Purkinje cell (primary cell): ENCODE measurements at places on chromosomes 11 and 22. TPM values are rescaled to one million over a fixed set of nuclear protein-coding genes. Genes with fewer than 3 reads are reported as not detected.

Gene OR51E2
- polyA plus RNA-seq, result not detected in 2 replicates

Gene CAPN5
- 0.85 and 0.87 TPM in 2 replicates for polyA plus RNA-seq

Gene PRG3
- polyA plus RNA-seq, result not detected in 2 replicates

Gene PIWIL4
- polyA plus RNA-seq, result 0.34 TPM in 1 of 2 replicates, not detected in the other

Gene TIMP3
- polyA plus RNA-seq, result 1.7 and 4.4 TPM in 2 replicates

Gene HBE1
- polyA plus RNA-seq, result not detected in 2 replicates

Gene OR56A4
- polyA plus RNA-seq, result not detected in 2 replicates

Gene SEPTIN5
- polyA plus RNA-seq, result 10.5 and 13.8 TPM in 2 replicates

Gene MAPK8IP2
- polyA plus RNA-seq, result 5.1 and 5.8 TPM in 2 replicates

Gene SYT9
- polyA plus RNA-seq, result 0.28 TPM in 1 of 2 replicates, not detected in the other

Gene ANKK1
- not detected in 2 replicates for polyA plus RNA-seq

Gene TBRG1
- 14.2 and 20.6 TPM in 2 replicates for polyA plus RNA-seq

Gene OR5L2
- not detected in 2 replicates for polyA plus RNA-seq

Gene LMO2
- 11.4 and 15.8 TPM in 2 replicates for polyA plus RNA-seq

Gene ELF5
- polyA plus RNA-seq, result not detected in 2 replicates

Gene ANO1
- 28.8 and 38.3 TPM in 2 replicates for polyA plus RNA-seq

Gene C22orf31
- polyA plus RNA-seq, result 0.34 TPM in 1 of 2 replicates, not detected in the other

Gene OR4D11
- polyA plus RNA-seq, result not detected in 2 replicates

Gene WNT7B
- polyA plus RNA-seq, result 0.45 TPM in 1 of 2 replicates, not detected in the other

Gene ZNF280B
- polyA plus RNA-seq, result 8.8 and 8.9 TPM in 2 replicates

Gene C11orf91
- not detected in 2 replicates for polyA plus RNA-seq

Gene GLYATL1
- 0.59 TPM in 1 of 2 replicates, not detected in the other for polyA plus RNA-seq

Gene SCARF2
- polyA plus RNA-seq, result not detected in 2 replicates

Gene FXYD2
- not detected in 2 replicates for polyA plus RNA-seq

Gene KRTAP5-8
- not detected in 2 replicates for polyA plus RNA-seq

Gene OR10D3
- not detected in 2 replicates for polyA plus RNA-seq

Gene GGTLC3
- 0.32 TPM in 1 of 2 replicates, not detected in the other for polyA plus RNA-seq

Gene IGSF22
- 1.8 and 1.9 TPM in 2 replicates for polyA plus RNA-seq

Gene RANBP1
- polyA plus RNA-seq, result 42.3 and 68.2 TPM in 2 replicates

Gene OTOG
- polyA plus RNA-seq, result not detected in 2 replicates

Gene MMP27
- not detected in 2 replicates for polyA plus RNA-seq

Gene DERL3
- polyA plus RNA-seq, result 2.3 and 2.5 TPM in 2 replicates

Gene CEP126
- 54.7 and 71.5 TPM in 2 replicates for polyA plus RNA-seq

Gene CCDC15
- 0.10 and 1.0 TPM in 2 replicates for polyA plus RNA-seq

Gene C11orf21
- not detected in 2 replicates for polyA plus RNA-seq

Gene KCNK4
- polyA plus RNA-seq, result 0.17 TPM in 1 of 2 replicates, not detected in the other

Gene KRTAP5-9
- polyA plus RNA-seq, result not detected in 2 replicates

Gene KDM4E
- polyA plus RNA-seq, result not detected in 2 replicates

Gene CHRDL2
- not detected in 2 replicates for polyA plus RNA-seq

Gene SLC35F2
- 2.5 and 3.3 TPM in 2 replicates for polyA plus RNA-seq

Gene SYT13
- 1.4 and 6.1 TPM in 2 replicates for polyA plus RNA-seq

Gene AGBL2
- polyA plus RNA-seq, result 0.28 and 0.75 TPM in 2 replicates

Gene GSTP1
- 101 and 134 TPM in 2 replicates for polyA plus RNA-seq

Gene OR51V1
- polyA plus RNA-seq, result not detected in 2 replicates

Gene HBB
- polyA plus RNA-seq, result 105 and 131 TPM in 2 replicates

Gene SCGB1D2
- not detected in 2 replicates for polyA plus RNA-seq

Gene SPON1
- polyA plus RNA-seq, result 4.3 and 5.0 TPM in 2 replicates

Gene RASD2
- 1.9 TPM in 1 of 2 replicates, not detected in the other for polyA plus RNA-seq

Gene CRACR2B
- not detected in 2 replicates for polyA plus RNA-seq

Gene TRIM3
- 5.8 and 8.1 TPM in 2 replicates for polyA plus RNA-seq

Gene TBX1
- polyA plus RNA-seq, result not detected in 2 replicates

Gene COX8A
- polyA plus RNA-seq, result 744 and 753 TPM in 2 replicates

Gene DTX4
- polyA plus RNA-seq, result 1.8 and 3.2 TPM in 2 replicates

Gene PDGFD
- polyA plus RNA-seq, result 1.2 TPM in 1 of 2 replicates, not detected in the other
